ENCODE measurements at places on chromosomes 6 and 20.

- DNase-seq: no peak
Measured at GRCh38 chr6:64497634-64498033, 862.0 kb downstream of the PHF3 start.

GRCh38 chr6:43199912-43200311, 17.9 kb downstream of the CUL9 start:
- no peak for DNase-seq

- no peak for DNase-seq
Measured at GRCh38 chr6:111601886-111602285, 3.8 kb downstream of the TRAF3IP2 start.

DNA sequence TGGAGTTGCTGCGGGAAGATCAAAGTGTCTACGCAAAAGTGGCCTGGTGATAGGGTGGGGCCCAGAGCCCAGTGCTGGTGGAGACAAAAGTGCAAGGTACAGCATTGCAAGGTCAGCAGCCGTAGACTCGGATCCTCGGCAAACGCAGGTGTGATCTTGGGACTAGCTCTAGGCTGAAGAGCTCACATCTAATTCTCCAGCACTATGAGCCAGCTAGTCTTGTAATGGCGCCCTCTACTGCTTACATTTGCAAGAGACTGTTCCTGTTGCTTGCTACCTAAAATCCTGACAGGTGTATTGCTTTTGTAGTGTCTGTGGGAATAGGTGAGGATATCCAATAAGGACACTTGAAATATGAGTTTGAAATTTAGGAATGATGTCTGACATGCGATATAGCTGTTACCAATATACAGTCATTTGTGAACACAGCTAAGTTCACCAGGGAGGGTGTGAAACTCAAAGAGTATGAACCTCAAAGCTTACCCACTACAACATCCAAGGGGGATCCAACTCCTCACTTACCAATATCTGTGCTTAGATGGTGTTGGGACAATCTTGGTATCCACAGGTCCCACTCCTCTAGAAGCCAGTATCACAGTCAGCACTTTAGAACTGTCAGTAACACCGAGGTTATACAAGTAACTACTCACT, 58.4 kb downstream of the PDE7B start:
- peak; percentile 22 for DNase-seq
